ENCODE measurements at places on chromosomes 5 and 9.

DNA sequence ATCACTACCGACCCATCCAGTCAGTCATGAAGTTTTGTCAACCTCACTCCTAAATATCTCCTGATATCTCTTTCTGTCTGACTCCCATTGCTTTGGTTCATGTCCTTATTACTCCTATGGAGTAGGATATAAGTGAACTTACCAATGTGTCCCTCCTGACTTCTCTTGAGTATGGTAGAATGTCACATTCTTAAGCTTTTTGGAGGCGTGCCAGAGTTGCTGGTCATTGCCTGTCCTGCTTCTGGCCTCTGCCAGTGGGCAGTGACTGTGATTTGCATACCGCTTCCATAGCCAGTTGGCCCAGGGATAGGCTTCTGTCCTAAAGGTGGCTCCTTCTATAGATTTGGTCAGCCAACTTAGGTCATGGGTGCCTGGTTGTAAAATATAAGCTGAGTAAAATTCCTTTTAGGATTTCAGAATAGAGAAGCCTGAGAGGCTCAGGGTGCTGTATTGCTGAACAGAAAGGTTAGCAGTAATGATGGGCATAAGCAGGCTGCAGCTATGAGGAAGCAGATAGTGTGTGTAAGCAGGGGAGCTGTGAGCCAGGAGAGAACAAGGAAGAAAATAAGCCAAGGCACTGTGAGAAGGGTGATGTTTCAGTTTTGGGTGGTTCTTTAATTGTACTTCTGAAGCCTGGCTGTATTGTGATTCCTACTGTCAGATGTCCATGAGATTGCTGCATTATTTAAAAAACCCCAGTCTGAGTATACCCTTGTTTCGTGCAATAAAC lies 16.1 kb upstream of the MARCHF3 start:
- DNase-seq = no peak

- DNase-seq = no peak
Observed at GRCh38 chr9:130471411-130472183, 26.8 kb downstream of the ASS1 start.

DNA sequence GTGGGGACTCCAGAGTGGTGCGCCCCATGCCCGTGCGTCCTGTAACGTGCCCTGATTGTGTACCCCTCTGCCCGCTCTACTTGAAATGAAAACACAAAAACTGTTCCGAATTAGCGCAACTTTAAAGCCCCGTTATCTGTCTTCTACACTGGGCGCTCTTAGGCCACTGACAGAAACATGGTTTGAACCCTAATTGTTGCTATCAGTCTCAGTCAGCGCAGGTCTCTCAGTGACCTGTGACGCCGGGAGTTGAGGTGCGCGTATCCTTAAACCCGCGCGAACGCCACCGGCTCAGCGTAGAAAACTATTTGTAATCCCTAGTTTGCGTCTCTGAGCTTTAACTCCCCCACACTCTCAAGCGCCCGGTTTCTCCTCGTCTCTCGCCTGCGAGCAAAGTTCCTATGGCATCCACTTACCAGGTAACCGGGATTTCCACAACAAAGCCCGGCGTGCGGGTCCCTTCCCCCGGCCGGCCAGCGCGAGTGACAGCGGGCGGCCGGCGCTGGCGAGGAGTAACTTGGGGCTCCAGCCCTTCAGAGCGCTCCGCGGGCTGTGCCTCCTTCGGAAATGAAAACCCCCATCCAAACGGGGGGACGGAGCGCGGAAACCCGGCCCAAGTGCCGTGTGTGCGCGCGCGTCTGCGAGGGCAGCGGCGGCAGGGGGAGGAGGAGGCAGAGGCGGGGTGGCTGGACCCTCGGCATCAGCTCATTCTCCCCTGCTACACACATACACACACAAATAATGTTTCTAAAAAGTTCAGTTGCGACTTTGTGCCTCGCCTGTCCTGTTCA lies 668 bp downstream of the GLIS3 start:
- no peak for DNase-seq

DNA sequence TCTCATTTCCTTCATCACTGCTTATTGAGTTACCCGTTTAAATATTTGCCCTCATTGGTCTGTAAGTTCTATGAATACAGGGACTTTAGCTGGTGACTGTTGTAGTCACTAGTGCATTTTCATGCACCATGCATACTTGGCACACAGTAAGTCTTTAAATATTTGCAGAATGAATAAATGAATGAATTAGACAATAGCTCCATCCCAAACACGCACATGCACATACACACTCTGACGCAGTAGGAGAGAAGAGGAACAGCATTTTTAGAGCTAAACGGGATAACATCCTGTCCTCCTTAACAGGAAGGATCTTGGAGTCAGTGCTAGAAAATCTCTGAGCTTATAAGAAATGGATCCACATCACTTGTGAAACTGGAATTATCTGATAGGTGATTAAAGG lies 447.7 kb downstream of the KIF4B start:
- no peak for DNase-seq

GRCh38 chr9:16069249-16069648 lies 516.4 kb downstream of the CCDC171 start:
- DNase-seq = no peak

- DNase-seq = no peak
Observed at GRCh38 chr9:86187121-86187520, 72.3 kb downstream of the C9orf153 start.

DNA sequence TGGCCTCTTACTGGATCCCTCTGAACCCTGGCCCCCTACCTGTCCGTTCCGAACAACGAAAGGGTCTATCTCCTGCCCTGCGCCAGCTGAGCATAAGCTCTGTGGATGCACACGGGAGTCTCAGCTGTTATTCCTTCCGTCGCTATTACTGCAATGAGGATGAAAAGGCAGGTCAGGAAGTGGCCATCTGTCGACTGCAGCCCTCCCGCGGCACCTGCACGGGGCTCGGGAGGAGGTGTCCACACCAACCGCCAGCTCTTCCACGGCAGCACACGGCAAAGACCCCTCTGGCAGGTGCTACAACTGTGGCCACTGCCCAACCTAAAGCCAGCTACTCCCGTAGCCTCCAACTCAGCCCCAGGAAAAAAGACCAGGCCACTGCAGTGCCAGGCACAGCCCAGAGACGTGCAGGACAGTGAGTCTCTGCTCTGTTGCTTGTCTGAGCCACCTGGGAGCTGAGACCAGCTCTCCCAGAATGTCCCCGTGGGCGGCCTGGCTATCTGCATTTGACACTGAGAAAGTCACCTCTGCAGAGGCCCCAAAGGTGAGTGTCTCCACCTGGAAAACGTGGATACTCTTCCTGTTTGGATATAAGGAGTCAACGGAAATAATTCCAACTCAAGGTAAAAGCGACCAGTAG lies 19.1 kb downstream of the CAMSAP1 start:
- no peak for DNase-seq

- no peak for DNase-seq
Observed at GRCh38 chr9:102892025-102892424, 103.1 kb upstream of the CYLC2 start.

- no peak for DNase-seq
Observed at GRCh38 chr5:58595952-58596351, 13.1 kb downstream of the RAB3C start.

DNA sequence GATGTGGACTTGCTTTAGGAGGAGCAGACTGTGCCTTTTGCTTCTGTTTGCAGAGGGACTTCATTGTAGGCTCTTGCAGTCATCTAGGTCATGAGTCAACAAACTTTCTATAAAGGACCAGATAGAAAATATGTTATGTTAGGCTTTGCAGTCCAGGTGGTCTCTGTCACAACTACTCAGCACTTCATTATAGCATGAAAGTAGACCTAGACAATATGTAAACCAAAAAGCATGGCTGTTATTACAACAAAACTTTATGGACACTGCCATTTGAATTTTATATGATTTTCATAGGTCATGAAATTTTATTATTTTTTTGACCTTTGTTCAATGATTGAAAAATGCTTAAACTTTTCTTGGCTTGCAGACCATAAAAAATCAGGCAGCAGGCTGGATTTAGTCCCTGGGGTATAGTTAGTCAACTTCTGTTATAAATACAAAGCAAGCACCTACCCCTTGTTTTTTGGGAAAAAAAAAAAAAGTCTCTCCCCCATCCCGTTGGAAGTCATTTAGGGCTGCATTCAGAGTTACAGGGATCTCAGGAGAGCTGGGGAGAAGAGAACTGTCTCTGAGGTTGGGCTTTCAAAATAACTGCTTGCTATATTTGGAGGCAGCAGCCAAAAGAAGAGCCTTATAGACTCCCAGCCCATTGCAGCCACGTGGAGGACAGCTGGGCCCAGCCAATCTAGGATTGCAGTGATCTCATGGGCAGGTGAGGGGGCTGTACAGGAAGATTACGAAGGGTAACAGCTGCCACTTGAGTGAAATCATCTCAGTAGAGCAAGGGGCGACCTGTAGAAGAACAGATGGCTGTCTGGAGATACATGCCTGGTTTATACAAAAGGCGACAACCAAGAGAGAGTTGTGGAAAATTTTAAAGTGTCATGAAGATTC lies 136.6 kb upstream of the TNC start:
- no peak for DNase-seq

GRCh38 chr9:137426018-137426681 lies 3.0 kb downstream of the NOXA1 start:
- no peak for DNase-seq

DNA sequence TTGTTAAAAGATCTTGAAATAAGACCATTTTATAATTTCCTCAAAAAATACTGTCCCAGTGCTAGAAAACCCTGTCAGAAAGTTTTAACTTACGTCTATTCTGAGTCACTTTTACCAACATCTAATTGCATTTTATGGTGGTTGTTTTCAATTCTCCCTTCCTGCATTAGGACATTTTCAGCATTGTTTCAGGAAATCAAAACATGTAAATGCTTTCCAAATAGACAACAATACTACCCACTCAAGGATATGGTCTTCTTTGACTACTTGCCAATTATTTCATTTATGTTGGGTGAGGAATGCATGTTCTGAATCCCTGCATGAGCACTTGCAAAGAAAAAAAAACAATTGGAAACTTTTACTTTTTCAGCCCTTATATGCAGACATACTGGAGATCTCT lies 284.6 kb upstream of the PDE4D start:
- no peak for DNase-seq

DNA sequence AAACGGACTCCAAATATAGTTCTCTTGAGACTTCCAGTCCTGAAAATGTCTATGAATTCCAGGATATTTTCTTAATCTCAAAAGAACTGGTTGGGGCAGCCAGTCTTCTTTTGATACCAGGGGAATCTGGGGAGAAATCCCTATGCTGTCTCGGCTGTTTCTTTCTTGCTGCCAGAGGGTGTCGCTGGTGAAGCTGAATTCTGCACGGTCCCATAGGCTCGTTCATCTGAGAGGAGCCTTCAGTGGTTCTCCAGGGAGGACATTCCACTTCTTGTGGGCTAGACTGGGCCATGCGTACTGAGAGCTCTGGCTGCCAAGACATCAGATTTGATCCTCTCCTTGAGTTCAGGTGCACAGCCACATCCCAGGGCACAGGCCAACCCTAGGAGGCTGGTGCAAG lies 155.0 kb upstream of the CLINT1 start:
- DNase-seq = peak; percentile 26

- DNase-seq = peak; percentile 94
Observed at GRCh38 chr9:72586388-72587130, 65.2 kb downstream of the TMC1 start.

GRCh38 chr5:15852217-15852616 lies 327.4 kb downstream of the MARCHF11 start:
- no peak for DNase-seq

GRCh38 chr9:36163786-36164170 lies 5.4 kb upstream of the CCIN start:
- DNase-seq = peak; percentile 26

DNA sequence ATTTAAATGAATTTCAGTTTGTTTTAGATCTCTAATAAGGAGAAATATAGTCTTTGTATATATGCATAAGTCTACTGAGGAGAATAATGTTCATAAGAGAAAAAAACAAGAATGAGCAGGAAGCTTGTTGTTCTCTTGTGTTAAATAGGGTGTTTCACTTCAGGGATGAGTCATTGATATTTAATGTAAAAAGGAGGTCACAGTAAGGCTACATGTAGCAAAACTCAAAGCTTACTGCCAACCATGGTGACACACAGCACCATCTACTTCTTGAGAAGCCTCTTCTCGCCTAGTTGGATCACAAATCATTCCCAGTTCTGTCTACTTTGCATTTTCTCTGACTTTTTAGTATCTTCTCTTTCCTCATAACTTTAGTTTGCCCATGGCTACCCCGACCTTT lies 1466.0 kb upstream of the C9orf72 start:
- DNase-seq = peak; percentile 77

DNA sequence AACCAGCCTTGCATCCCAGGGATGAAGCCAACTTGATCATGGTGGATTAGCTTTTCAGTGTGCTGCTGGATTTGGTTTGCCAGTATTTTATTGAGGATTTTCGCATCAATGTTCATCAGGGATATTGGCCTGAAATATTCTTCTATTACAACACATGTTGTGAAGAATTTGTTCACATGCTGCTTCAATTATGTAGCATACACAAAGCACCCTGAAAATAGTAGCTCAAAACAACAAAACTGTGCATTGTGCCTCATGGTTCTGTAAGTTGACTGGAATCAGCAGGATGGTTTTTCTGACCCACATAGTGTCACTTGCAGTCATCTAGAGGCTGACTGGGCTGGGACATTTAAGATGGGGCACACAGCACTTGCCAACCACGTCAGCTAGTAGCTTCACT lies 193.9 kb downstream of the SYK start:
- no peak for DNase-seq

GRCh38 chr5:72369301-72369700 lies 49.1 kb downstream of the PTCD2 start:
- no peak for DNase-seq
